Neuronal stem cell (in vitro differentiated cells): ENCODE measurements at places on chromosomes 12 and 14.

- no peak overlapping the region for H3K4me3 ChIP-seq
- no peak overlapping the region for H3K27ac ChIP-seq
- peaks cover 3% of the 10 kb centered on the region for H3K36me3 ChIP-seq
- peaks cover 3% of the 10 kb centered on the region for H3K4me1 ChIP-seq
These were observed 22.9 kb downstream of the MAPKAPK5 start for GRCh38 chr12:111864913-111865312.

DNA sequence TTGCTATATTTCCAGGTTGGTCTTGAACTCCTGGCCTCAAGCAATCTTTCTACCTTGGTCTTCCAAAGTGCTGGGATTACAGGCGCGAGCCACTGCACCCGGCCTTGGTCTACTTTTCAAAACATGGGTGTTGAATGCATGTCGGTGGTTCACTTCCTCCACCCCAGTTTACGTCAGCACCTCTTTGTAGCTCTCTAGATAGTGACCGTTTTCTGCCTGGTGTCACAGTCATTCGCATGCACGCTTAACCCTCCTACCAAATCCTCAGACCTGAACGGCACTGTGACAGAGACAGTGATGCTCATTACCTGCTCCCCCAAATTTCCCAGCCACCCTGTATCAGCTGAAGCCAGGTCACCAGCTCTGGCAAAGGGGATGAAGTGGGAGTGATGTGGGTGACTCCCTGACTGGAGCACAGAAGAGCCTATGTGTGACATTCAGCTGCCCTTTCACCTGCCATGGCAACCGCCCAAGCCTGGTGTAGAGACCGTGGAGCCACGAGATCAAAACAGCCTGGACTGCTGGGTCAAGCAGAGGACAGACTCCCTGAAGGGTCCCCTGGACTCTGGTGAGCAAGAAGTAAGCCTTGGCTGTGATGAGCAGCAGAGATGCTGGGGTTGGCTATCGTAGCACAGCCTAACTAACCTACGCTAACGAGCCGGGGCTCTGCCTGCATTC is 66.2 kb upstream of the GPR68 start:
- peaks cover 99% of the 10 kb centered on the region for H3K36me3 ChIP-seq
- H3K27ac ChIP-seq = no peak overlapping the region
- no peak overlapping the region for H3K4me3 ChIP-seq
- no peaks in the 10 kb centered on the region for H3K27me3 ChIP-seq
- H3K4me1 ChIP-seq = peaks cover 1% of the 10 kb centered on the region

DNA sequence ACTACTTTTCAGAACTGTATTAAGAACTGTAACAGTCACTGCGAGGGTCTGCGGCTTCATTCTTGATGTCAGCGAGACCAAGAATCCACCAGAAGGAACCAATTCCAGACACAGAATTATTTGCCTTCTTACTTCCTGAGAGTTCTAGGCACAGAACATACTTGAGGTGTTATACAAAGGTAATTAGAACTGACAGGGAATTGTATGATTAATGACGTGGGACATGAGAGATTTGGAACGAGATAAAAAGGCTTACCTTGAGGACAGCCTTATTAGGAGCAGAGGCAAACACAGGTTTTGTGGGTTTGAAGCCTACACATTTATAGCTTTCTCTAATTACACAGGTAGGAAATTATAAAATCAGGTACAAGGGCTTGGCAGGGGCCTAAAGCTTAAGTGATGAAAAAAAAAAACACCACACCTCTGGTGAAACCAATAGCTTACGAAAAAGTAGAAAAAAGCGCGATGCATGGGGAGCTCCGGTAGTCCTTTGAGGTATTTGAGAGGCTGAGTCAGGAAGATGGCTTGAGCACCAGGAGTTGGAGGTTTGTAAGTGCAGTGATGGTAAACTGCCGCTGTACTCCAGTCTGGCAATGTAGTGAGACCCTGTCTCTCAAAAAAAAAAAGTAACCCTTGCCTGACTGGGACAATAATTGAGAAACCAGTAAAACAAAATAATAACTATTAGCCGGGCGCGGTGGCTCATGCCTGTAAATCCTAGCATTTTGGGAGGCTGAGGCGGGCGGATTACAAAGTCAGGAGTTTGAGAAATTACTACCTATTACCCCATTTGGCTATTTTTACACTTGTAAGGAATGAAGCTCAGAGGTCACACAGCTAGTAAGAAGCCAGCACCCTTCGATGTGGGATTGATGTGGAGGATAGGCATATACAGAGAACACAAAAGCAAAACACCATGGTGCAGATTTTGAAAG is 795 bp upstream of the ACOT2 start:
- no peak overlapping the region for H3K4me3 ChIP-seq
- H3K27ac ChIP-seq = no peak overlapping the region
- H3K27me3 ChIP-seq = peaks cover 3% of the 10 kb centered on the region
- H3K36me3 ChIP-seq = no peaks in the 10 kb centered on the region

- DNase-seq = no peak
- H3K4me3 ChIP-seq = peak within 1 kb of the TSS; percentile 93
- H3K27me3 ChIP-seq = no peaks in the 10 kb centered on the region
- H3K27ac ChIP-seq = peak within 1 kb of the TSS; percentile 99
These were observed at the start of gene SPATS2 for GRCh38 chr12:49367381-49368239. TSS of gene SPATS2 (plus strand) at chr12:49367462. CDS start at chr12:49461013, 93,551 bp downstream.

DNA sequence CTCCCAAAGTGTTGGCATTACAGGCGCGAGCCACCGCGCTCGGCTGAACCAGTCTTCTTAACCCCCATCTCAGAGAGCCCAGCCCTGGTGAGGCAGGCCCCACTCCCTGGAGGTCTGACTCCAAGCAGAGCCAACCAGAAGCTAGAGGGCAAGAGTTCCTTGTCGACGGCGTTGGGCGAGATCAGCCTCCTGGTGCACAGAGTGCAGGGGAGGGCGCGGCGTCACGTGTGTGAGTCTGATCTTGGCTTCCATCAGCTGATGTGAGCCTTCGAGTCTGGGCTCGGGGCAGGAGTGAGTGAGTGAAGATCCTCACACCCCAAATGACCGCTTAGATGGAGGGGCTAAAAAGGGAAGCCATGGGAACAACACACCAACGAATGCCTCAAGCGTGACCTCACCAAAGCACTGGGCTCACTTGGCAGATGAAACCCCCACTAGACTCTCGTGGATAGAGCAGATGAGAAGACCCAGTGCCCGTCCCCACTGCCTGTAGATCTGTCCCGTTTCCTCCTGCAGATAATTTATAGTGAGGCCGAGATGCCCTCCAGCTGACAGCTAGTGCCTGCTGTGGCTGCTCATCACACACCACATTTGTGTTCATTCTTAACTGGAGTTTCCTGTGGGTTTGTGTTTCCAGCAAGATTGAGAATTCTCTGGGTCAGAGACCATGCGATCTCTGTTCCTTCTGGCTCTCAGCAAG is 28.6 kb upstream of the ADGRD1 start:
- DNase-seq = no peak
- H3K27ac ChIP-seq = no peak overlapping the region
- peaks cover 1% of the 10 kb centered on the region for H3K4me1 ChIP-seq

GRCh38 chr12:126558219-126558618 is 1493.0 kb downstream of the AACS start:
- no peaks in the 10 kb centered on the region for H3K36me3 ChIP-seq
- H3K27ac ChIP-seq = no peak overlapping the region
- H3K4me3 ChIP-seq = no peak overlapping the region
- DNase-seq = no peak
- H3K27me3 ChIP-seq = no peaks in the 10 kb centered on the region
- H3K4me1 ChIP-seq = no peaks in the 10 kb centered on the region
